ENCODE measurements at places on chromosomes 16 and 17.
A peak's percentile ranks its signal among the peaks of the same experiment; 100 is the strongest.

DNA sequence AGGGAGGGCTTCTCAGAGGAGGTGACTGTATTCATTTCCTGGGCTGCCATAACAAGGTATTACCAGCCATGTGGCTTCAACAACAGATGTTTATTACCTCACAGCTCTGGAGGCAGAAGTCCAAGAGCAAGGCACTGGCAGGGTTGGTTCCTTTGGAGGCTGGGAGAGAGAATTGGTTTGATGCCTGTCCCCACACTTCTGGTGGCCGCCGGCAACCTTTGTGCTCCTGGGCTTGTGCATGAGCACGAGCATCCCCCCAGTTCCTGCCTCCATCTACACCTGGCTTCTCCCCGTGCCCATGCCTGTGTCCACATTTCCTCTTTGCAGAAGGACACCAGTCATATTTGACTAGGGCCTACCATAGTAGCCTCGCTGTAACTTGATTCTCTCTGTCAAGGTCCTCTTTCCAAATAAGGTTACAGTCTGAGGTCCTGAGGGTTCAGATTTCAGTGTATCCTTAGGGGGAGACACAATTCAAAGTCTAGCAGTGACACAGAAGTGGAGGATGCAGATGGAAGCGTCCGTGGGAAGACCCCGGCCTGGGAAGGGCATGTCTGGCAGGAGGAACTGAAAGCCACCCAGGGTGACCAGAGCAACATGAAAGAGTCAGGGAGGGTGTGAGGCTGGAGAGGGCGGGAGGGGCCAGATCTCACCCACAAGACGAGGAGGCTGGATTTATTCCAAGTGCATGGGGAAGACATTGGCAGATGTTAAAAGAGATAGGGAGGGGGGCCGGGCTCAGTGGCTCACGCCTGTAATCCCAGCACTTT is 188.2 kb upstream of the HSBP1 start:
- DNase-seq = no peak

- DNase-seq = no peak
Measured at GRCh38 chr16:31298958-31299357, 39.2 kb downstream of the ITGAM start.

DNA sequence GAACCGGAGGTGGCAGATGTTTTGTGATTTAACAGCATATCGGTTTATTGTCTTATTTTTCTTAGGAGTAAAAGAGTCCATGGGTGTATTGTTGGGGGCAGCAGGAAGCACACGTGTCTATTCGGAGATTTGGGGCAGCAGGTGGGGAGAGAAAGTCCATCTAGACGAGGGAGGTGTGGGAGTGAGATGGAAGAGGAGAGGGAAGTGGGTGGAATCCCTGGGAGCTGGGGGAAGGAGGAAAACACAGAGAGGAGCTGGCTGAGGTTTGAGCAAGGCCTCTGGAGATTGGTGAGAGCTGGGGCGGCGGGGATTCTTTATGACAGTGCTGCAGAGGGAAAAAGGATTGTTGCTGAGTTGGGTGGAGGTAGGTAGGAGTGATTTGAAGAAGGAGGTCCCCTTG is 72.1 kb downstream of the PRKCB start:
- no peak for DNase-seq

DNA sequence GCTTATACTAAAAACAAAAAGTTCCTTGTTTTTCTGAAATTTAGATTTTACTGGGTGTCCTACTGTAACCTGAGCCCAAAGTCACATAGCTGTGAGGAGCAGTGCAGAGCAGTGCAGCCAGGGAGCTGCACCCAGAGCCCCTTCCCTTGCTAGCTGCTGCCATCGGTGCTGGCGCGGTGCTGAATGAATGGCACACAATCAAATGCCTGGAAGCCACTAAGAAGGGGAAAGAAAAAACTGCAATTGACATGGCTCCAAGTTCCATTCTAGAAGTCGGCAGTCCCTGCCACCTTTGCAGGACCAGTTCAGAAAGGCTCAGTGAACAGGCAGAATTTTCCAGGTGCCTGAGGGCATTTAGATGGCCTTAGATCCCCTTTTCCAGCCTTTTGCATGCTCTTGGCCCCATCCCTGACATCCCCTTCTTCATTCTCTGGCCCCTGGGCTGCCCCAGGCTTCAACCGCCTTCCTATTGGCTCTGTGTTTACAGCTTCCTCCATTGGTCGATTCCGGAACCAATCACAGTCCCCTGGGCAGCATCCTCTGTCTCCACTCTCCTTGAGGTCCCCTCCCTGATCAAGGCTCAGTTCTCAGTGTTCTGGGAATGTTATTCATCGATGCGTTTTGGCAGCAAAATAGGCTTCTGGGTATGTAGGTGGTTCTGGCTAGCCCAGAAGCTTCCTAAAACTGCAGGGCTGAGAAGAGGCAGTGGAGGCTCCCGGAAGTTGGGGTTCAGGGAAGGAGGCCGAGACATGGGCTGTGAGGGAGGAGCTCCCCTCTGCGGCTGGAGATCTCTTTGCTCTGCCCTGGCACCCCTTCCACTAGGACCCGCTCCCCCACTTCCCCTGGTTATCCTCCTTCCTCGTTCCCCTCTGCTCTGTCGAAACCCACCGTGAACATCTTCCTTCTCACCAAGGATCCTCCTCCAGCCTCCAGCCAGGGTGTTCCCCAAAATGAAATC is 37.9 kb downstream of the ATP2C2 start:
- DNase-seq = no peak

DNA sequence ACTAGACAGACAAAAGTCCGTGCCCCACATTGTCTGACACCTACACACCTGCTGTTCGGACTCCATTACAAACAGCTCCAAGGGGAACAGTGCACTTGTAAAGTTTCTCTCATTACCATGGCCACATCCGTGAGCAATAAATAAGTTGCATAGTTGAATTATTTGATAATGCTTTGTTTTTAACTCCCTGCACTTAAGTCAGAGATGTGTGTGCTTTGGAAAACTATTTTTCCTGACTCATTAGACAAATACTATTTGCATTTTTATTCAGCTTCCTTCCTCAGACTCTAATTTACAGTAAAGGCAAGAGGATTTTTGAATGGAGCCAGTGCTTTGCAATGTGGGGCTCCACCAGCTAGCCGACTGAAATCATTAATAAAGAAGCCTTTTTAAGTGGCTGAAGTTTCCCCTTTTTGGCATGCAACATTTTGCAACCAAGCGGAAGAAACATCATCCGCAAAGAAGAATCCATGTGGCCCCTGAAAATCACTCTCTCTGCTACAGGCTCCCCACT is 6.5 kb upstream of the CCL2 start:
- no peak for DNase-seq

- no peak for DNase-seq
Measured at GRCh38 chr17:73432624-73433190, 120.9 kb upstream of the CDC42EP4 start.

GRCh38 chr17:45190503-45191255 is 29.0 kb downstream of the HEXIM2 start:
- no peak for DNase-seq

DNA sequence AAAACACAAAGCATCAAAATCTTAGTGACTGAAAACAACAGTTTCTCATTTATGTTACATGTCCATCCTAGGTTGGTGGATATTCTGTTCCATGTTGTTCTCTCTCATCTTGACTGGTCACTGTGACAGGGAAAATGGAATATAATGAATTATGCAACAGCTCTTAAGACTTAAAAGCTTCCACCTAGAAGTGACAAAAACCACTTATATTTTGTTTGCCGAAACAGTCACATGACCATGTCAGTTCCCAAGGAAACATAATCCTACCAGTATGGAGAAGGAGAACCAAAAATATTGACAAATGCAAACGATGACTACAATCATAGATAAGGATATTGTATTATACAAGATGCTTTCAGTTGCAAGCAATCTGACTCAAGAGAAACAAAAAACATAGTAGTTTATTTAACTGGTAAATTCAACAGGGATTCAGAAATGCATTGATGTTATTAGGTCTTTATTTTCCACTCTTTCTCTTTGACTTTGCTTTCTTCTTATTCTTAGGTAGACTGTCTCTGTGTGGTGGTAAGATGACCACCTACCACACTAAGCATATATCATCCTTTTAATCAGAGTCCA is 103.8 kb downstream of the SSH2 start:
- DNase-seq = no peak

- DNase-seq = no peak
Measured at GRCh38 chr16:68279726-68280558, 15.6 kb downstream of the SLC7A6 start.

- no peak for DNase-seq
Measured at GRCh38 chr17:66951605-66951953, 12.9 kb upstream of the CACNG4 start.

DNA sequence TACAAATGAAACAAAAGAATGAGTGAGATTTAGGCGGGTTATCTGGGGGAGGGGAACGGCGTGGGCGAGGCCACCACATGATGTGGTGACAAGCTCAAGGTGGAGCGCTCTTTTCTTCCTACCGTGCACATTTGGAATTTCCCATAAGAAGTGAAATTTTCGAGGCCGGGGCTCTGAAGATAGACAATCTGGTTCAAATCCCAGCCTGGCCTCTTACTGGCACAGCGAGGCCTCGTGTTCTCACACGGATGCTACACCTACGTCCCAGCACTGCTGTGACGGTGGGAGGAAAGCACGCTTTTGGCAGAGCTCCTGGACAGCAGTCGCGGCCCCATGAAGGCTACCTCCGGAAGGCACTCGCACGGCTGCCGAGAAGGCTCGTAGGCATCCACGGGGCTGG is 25.2 kb downstream of the ZDHHC7 start:
- no peak for DNase-seq

- peak; percentile 55 for DNase-seq
Measured at GRCh38 chr17:61635913-61636432, 45.0 kb upstream of the NACA2 start.

- DNase-seq = no peak
Measured at GRCh38 chr17:65799869-65800268, 238.4 kb upstream of the AXIN2 start.

GRCh38 chr17:39593371-39593770 is 14.3 kb downstream of the NEUROD2 start:
- no peak for DNase-seq
